Stimulated activated CD8-positive, alpha-beta memory T cell treated with anti-CD3 and anti-CD28 coated beads, Interleukin-2, amount 100 ng/mL, for 1 hour (primary cell): ENCODE measurements at places on chromosomes 2 and 18.

- DNase-seq: no peak
Observed at GRCh38 chr18:21444465-21445212, 155.9 kb downstream of the ESCO1 start.

GRCh38 chr18:58903533-58903932, 38.9 kb downstream of the ZNF532 start:
- DNase-seq: no peak

DNA sequence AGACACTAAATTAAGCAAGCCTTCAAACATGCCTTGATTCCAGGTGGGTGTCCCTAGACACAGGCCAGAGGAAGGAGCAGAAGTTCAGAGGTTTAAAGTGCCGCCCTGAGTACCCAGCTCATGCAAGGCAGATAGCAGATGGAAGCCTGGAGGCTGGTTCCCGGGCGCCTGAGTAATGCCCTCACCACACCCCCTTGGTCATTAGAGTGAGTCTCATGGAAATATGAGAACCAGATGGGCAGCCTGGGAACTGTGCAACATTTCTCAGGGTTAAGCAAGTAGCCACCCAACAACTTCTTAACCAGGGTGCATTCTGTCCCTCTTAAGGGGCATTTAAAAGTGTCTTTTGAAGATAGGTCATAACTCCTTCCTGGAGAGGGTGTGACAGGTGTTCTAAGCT, 44.1 kb downstream of the TGFA start:
- DNase-seq: no peak

- DNase-seq: no peak
Observed at GRCh38 chr18:35410561-35410960, 33.4 kb upstream of the ZNF396 start.
